Activated CD8-positive, alpha-beta T cell treated with anti-CD3 and anti-CD28 coated beads, Interleukin-2, amount 10 ng/mL, durations not matched to agents 7 days and 5 days (primary cell): ENCODE measurements at places on chromosomes 7 and 10. TPM values are rescaled to one million over a fixed set of nuclear protein-coding genes. Genes with fewer than 3 reads are reported as not detected.

ADAMTS14 gene
- not detected for total RNA-seq

SPDYE5 gene
- total RNA-seq = not detected

GARIN1A gene
- 0.60 TPM for total RNA-seq

BCCIP gene
- 59.8 TPM for total RNA-seq

GRCh38 chr7:75679060-75679459 is 59.7 kb downstream of the HIP1 start:
- DNase-seq = no peak
- H3K4me1 ChIP-seq = no peaks in the 10 kb centered on the region
- H3K27me3 ChIP-seq = peaks cover 2% of the 10 kb centered on the region
- no peak overlapping the region for H3K4me3 ChIP-seq
- H3K36me3 ChIP-seq = peaks cover 2% of the 10 kb centered on the region

DNA sequence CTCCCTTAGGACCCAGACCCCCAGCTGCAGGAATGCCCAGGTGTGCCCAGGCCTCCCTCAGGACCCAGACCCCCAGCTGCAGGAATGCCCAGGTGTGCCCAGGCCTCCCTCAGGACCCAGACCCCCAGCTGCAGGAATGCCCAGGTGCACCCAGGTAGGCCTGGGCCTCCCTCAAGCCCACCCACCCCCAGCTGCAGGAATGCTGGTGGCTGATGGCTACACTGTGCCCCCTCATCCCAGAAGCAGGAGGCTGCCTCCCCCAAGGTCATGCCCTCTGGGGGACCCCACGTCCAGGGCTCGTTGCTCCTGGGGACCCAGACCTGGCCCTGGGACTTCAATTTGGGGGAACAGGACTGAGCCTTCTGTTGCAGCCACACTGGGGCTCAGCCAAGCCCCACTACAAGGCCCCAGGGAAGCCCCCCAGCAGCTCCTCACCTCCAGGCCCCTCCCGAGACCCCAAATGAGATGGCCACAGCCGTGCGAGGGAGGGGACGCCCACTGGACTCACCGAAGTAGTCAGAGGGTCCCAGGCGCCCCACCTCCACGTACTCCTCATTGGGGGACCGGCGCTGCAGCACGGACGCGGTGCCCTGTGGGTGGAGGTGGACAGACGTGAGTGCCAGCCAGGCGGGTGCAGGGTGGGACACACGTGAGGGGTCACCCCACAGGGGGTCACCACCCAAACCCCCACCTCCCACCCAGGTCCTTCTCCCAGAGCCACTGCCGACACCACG is 31.4 kb upstream of the PDGFA start:
- H3K36me3 ChIP-seq = peaks cover 15% of the 10 kb centered on the region
- no peak overlapping the region for H3K4me3 ChIP-seq
- H3K27ac ChIP-seq = no peak overlapping the region
- DNase-seq = no peak

- H3K4me1 ChIP-seq = peaks cover 83% of the 10 kb centered on the region
- DNase-seq = no peak
- peak overlapping the region; percentile 72 for H3K4me3 ChIP-seq
- H3K27ac ChIP-seq = peak overlapping the region; percentile 75
These were observed 207.6 kb upstream of the KLF14 start for GRCh38 chr7:130941322-130942210.

DNA sequence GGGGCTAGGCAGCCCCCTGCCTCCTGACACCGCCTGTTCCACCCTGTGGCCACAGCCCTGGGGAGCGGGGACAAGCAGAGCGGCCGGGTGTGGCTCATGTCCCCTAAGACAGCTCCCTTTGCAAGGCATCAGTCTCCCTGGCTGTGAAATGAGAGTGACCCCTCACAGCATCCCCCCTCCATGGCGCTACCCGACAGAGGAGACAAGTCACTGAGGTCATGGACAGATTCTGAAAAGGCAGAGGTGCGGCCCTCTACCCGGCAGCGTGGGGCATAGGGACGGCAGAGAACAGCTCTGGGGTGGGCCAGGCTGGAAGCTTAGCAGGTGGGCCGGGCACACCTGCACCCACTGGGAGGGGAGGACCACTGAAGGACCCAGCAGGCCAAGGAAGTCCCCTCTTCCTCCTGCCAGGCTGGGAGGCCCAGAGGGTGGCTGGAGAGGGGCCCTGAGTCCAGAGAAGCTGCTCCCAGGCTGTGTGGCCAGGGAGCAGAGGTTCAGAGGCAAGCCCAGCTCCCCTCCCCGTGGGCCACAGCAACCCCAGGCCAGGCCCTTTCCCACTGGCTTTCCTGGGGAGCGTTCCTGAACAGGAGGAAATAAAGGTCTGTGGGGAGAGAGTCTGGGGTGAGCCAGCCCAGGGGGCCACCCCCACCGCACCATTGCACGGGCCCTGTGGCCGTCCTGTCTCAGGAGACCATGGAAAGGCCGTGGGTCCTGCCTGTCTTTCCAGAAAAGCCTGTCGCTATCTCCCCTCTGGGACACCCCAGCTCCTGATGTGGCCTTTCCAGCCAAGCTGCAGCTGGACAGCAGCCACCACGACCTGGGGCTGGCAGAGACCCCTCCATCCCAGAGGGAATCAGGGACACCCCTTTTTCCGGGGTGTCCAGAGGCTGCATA is 1.7 kb downstream of the ADAP1 start:
- no peaks in the 10 kb centered on the region for H3K27me3 ChIP-seq
- H3K27ac ChIP-seq = no peak overlapping the region
- peaks cover 17% of the 10 kb centered on the region for H3K4me1 ChIP-seq
- H3K4me3 ChIP-seq = peak overlapping the region; percentile 29
- no peak for DNase-seq

- H3K27ac ChIP-seq = no peak overlapping the region
- H3K4me1 ChIP-seq = no peaks in the 10 kb centered on the region
- no peaks in the 10 kb centered on the region for H3K36me3 ChIP-seq
- peaks cover 19% of the 10 kb centered on the region for H3K27me3 ChIP-seq
- no peak for DNase-seq
These were observed 11.1 kb downstream of the INA start for GRCh38 chr10:103287992-103288391.

- peak overlapping the region; percentile 33 for H3K4me3 ChIP-seq
- peaks cover 21% of the 10 kb centered on the region for H3K4me1 ChIP-seq
- no peak for DNase-seq
- H3K27me3 ChIP-seq = peaks cover 45% of the 10 kb centered on the region
- no peak overlapping the region for H3K27ac ChIP-seq
- no peaks in the 10 kb centered on the region for H3K36me3 ChIP-seq
These were observed 1.8 kb downstream of the CYP2E1 start for GRCh38 chr10:133528845-133529575.

- DNase-seq = no peak
- peaks cover 62% of the 10 kb centered on the region for H3K36me3 ChIP-seq
- H3K4me3 ChIP-seq = no peak overlapping the region
- no peaks in the 10 kb centered on the region for H3K27me3 ChIP-seq
- peak overlapping the region; percentile 77 for H3K27ac ChIP-seq
These were observed 67.4 kb downstream of the PLXNA4 start for GRCh38 chr7:132508724-132509353.

- no peaks in the 10 kb centered on the region for H3K4me1 ChIP-seq
- H3K4me3 ChIP-seq = no peak overlapping the region
- no peaks in the 10 kb centered on the region for H3K36me3 ChIP-seq
- no peak for DNase-seq
- no peaks in the 10 kb centered on the region for H3K27me3 ChIP-seq
These were observed 470.7 kb downstream of the TFEC start for GRCh38 chr7:115559877-115560276.

GRCh38 chr7:6273380-6273837 is 985 bp upstream of the CYTH3 start:
- H3K27ac ChIP-seq = no peak overlapping the region
- peaks cover 42% of the 10 kb centered on the region for H3K27me3 ChIP-seq
- H3K4me3 ChIP-seq = peak overlapping the region; percentile 25
- H3K4me1 ChIP-seq = peaks cover 15% of the 10 kb centered on the region
- H3K36me3 ChIP-seq = no peaks in the 10 kb centered on the region

DNA sequence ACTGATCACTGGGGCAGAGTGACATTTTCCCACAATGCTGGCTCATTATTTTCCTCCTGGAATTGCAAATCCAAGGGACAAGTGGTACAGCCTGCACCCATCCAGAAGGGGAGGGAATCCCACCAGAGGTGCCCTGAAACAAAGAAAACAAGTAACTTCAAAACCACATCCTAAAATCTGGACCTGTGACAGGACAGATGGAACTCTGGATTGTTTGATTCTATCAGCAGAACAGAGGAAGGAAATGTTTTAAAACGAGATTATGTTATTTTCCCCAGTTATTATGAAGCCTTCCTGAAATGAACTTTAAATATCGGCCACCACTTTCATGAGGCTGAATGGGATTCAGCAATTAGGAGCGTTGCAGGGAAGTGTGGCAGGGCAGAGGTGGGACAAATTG is 62.2 kb upstream of the ECHDC3 start:
- H3K36me3 ChIP-seq = peaks cover 4% of the 10 kb centered on the region
- no peak overlapping the region for H3K4me3 ChIP-seq
- peaks cover 18% of the 10 kb centered on the region for H3K4me1 ChIP-seq
- peaks cover 16% of the 10 kb centered on the region for H3K27me3 ChIP-seq
- no peak for DNase-seq

DNA sequence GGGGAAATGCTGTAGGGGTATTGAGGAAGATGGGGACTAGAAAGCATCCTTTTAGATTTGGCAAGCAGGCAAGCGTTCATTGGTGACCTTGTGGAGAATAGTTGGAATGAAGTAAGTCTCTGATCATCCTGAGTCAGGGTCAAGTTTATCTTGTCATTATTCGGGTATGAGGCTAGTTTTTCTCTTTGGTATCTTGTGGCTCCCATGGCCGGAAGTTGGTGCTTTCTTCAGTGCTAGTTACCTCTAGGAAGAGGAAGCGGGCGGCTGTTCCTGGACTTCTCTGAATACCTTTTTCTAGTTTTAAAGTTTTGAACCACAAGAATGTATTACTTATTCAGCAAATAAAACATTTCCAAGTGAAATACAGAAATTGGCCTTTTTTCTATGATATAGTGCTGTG is 9.2 kb downstream of the CREM start:
- H3K4me3 ChIP-seq = peak overlapping the region; percentile 61
- peak overlapping the region; percentile 89 for H3K27ac ChIP-seq
- peak; percentile 38 for DNase-seq
- H3K27me3 ChIP-seq = no peaks in the 10 kb centered on the region
- H3K36me3 ChIP-seq = peaks cover 6% of the 10 kb centered on the region
- H3K4me1 ChIP-seq = peaks cover 52% of the 10 kb centered on the region

DNA sequence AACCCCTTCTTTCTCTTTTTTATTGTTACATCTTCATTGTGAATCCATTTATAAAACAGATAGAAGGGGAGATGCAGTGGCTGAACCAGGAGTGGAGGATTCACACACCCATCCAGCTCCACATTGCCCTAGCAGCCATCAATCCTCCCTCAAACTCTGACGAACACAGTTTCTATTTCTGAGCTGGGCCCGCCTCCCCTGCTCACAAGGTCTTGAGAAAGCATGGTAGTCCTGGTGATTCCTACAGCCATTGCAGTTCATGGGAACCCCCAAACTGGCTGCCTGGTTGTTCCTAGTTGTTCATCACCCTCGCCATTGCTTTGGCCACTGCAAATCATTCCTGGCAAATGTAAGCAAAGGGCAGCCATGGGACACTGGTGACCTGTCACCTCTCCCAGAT is 258.5 kb upstream of the AOAH start:
- H3K4me3 ChIP-seq = no peak overlapping the region
- no peaks in the 10 kb centered on the region for H3K27me3 ChIP-seq
- no peak for DNase-seq
- peaks cover 13% of the 10 kb centered on the region for H3K36me3 ChIP-seq
- no peak overlapping the region for H3K27ac ChIP-seq

- H3K4me1 ChIP-seq = no peaks in the 10 kb centered on the region
- H3K36me3 ChIP-seq = no peaks in the 10 kb centered on the region
- H3K4me3 ChIP-seq = no peak overlapping the region
- DNase-seq = no peak
- no peak overlapping the region for H3K27ac ChIP-seq
- no peaks in the 10 kb centered on the region for H3K27me3 ChIP-seq
These were observed 11.7 kb downstream of the CPA5 start for GRCh38 chr7:130356121-130356875.
